ENCODE measurements at places on chromosomes 7 and 10. TPM values are rescaled to one million over a fixed set of nuclear protein-coding genes. Genes with fewer than 3 reads are reported as not detected.

DNA sequence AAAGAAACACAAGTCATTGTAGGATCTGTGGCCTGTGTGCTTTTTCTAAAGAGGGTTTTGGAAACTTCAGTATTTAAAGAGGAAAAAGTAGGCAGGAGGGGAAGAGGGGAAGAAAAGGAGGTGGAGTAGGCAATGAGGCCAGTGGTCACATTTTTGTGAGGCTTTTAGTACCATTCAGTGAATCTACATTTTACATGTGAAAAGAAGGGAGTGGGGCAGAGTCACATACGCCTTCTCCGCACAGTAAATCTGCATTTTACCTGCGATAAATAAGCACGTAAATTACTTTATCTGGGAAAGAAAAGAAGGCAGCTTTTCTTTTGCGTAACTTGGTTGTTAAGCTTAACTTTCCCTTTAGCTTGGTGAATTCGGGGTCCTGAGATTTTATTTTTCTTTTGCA lies 13.2 kb downstream of the CHST12 start:
- H3K4me1 ChIP-seq = peaks cover 33% of the 10 kb centered on the region
- no peak overlapping the region for H3K27ac ChIP-seq
- H3K27me3 ChIP-seq = no peaks in the 10 kb centered on the region
- no peaks in the 10 kb centered on the region for H3K36me3 ChIP-seq
- no peak for DNase-seq

DNA sequence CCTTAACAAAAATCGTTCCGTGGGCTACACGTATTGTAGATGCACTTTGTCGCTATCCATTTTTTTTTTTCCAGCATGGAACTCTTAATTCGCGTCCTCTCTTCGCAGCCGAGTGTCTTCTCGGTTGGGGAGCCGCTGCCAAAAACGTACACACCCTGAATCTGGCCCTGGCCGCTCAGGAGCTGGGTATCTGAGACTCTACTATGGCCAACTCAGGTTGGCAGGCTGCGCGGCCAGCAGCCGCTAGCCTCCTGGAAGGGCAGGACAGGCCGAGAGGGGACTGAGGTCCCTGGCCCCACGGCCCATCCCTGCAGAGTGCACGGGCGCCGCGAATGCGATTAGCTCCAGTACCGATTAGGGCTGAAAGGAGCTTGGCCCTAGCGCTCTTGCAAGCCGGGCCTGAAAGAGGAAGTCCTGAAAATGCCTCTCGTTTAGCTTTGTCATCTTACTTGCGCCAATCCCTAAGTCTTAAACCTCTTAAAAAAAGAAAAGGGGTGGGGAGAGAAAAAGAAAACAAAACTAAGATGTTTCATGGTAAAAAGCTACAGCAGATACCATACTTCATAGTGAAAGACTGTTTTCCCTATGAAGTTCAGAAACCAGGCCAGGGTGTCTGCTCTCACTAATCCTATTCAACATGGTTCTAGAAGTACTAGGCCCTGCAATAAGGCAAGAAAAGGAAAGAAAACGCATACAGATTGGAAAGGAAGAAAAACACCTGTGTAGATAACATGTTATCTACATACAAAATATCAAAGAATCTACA lies 113.2 kb upstream of the RHEB start:
- no peaks in the 10 kb centered on the region for H3K36me3 ChIP-seq
- peak overlapping the region; percentile 82 for H3K4me3 ChIP-seq
- H3K27ac ChIP-seq = peak overlapping the region; percentile 94
- DNase-seq = peak; percentile 90
- peaks cover 21% of the 10 kb centered on the region for H3K4me1 ChIP-seq

The PRPS1L1 gene
- not detected for polyA plus RNA-seq

The VSTM2A gene
- polyA plus RNA-seq = not detected

The PUS7 gene
- 1.8 TPM for polyA plus RNA-seq

The FAM107B gene
- 28.4 TPM for polyA plus RNA-seq

The ADAM8 gene
- 32.7 TPM for polyA plus RNA-seq
